ENCODE measurements at places on chromosomes 12 and 14.

DNA sequence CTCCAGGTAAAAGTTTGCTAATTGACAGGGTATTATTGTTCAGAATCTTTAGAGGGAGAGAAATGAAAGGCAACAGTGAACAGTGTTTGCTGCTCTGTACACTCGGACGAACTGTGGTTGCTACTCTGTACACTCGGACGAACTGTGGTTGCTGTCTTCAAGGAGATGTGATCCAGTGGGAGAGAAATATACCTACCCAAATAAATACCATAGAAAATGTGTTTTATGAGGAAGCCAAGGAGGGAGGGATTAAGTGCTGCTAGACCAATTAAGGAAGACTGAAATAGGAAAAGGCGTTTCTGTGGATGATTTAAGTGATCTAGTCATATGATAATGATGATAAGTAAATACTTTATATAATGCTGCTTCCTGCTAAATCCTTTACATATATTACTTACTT is 2.7 kb downstream of the STK38L start:
- no peak for DNase-seq

DNA sequence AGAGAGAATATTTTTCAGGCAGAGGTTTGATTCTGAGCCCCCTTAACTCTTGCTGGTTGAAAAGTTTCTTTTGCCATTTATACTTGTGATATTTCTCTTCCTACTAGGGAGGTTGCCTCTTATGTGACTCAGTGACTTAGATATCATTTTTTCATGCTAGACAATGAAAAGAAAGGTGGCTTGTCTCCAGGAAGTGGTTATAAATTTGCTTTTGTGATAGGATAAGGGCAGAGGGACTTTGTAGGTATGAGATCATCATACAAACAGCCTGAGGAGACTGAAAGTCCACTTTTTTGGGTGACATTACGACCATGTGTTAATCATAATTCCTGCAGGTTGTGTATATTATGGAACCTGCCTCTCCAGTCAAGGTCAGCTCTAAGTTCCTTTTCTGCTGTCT is 35.8 kb downstream of the ACSM4 start:
- no peak for DNase-seq

GRCh38 chr12:78787576-78787975 is 77.0 kb upstream of the SYT1 start:
- no peak for DNase-seq

- no peak for DNase-seq
Measured at GRCh38 chr14:69860221-69860620, 19.0 kb upstream of the SMOC1 start.

- no peak for DNase-seq
Measured at GRCh38 chr12:114562654-114563053, 121.3 kb downstream of the TBX3 start.

All from activated naive CD8-positive, alpha-beta T cell treated with anti-CD3 and anti-CD28 coated beads, Interleukin-2, amount 50 U/mL, for 16 hours (primary cell).